Karpas-422 (cell line): ENCODE measurements at places on chromosomes 6 and 20.
A peak's percentile ranks its signal among the peaks of the same experiment; 100 is the strongest.

DNA sequence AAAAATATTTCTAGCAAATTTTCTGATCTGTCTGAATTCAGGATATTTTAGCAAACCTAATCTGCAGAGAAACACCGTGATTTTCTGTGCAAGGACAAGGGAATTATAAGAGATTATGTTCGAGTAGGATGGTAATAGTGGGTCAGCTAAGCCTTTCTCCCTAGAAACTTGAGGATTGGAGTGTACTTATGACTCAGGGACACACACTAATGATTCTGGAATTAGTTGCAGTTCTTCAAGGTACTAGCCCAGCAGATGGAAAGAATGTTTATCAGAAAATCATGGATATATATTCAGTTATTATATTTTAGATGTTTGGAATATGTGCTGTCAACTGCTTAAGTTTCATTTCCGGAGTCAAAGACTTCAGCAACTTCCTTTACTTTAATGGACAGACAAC is 177.1 kb upstream of the MAP3K7 start:
- no peak for DNase-seq

GRCh38 chr20:50264534-50265145 is 74.0 kb downstream of the CEBPB start:
- DNase-seq, result no peak

- DNase-seq, result no peak
These were observed 3.2 kb upstream of the NPBWR2 start for GRCh38 chr20:64110411-64111068.

DNA sequence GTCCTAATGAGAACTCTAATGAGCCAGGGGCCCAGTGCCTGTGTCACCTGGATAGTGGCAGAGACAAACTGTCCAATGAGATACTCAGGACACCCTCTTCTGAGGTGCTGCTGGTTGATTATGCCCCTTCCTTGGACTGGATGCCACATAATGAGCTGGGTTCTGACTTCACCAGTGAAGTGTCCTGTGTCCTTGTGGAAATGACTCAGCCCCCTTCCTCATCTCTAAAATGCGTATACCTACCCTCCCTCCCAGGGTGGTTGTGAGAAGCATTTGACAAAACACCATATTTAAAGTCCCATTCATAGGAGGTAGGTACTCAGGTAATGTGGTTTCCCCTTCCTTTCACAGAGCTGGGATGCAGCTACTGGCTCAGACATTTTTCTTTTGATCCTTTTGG is 28.4 kb upstream of the RNF24 start:
- no peak for DNase-seq

- DNase-seq, result no peak
These were observed 28.2 kb upstream of the PLAGL1 start for GRCh38 chr6:144036064-144036834.

DNA sequence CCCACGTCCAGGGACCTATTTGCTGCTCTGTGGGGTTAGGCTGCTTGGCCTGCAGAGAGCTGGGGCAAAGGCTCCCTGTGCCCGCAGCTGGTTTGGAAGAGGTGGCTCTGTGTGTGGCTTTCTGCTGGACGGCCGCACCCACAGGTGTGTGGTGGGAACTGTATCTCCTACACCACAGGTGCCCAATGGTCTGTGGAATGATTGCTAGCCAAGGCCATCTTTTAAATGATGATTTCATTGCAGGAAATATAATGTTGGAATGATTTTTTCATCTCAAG is 178.4 kb downstream of the DLL1 start:
- DNase-seq, result no peak

DNA sequence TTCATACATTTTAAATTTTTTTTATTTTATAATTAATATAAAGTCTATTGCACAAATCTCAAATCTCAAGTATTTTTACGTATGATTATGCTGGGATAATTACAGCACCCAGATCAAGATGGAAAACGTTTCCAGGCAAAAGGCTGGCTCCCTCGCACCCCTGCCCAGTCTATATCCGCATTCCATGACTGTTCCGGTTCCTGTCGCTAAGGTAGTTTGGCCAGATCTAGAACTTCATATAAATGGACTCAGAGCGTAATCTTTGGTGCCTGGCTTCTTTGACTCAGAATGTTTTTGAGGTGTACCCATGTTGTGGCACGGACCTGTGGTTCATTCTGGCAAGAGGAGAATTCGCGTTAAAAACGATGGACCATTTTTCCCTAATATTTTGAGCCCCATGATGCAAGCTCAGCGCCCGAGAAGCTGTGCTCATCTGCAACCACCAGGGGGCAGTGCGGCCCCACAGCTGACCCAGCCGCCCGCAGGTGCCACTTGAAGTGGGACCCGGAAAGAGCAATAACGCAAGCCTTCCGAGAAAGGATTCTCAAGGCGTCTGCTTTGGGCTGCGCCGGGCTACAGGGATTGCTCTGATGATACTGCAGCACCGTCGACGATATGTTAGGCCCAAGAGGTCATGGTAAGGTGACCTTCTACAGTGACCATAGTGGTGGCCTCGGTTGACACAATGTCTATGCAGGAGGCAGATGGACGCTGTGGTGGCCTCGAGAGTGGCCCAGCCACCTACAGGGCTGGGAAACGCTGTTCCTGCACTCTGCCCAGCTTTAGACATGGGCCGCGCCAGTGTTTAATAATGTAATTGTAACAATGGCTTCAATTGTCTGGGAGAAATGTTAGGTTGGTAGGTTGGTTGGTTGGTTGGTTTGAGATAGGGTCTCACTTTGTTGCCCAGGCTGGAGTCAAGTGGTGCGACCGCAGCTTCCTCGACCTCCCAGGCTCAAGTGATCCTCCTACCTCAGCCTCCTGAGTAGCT is 160.1 kb downstream of the ZMYND8 start:
- DNase-seq, result peak; percentile 91
